ENCODE measurements at places on chromosomes 12 and 14. TPM values are rescaled to one million over a fixed set of nuclear protein-coding genes. Genes with fewer than 3 reads are reported as not detected.

DNA sequence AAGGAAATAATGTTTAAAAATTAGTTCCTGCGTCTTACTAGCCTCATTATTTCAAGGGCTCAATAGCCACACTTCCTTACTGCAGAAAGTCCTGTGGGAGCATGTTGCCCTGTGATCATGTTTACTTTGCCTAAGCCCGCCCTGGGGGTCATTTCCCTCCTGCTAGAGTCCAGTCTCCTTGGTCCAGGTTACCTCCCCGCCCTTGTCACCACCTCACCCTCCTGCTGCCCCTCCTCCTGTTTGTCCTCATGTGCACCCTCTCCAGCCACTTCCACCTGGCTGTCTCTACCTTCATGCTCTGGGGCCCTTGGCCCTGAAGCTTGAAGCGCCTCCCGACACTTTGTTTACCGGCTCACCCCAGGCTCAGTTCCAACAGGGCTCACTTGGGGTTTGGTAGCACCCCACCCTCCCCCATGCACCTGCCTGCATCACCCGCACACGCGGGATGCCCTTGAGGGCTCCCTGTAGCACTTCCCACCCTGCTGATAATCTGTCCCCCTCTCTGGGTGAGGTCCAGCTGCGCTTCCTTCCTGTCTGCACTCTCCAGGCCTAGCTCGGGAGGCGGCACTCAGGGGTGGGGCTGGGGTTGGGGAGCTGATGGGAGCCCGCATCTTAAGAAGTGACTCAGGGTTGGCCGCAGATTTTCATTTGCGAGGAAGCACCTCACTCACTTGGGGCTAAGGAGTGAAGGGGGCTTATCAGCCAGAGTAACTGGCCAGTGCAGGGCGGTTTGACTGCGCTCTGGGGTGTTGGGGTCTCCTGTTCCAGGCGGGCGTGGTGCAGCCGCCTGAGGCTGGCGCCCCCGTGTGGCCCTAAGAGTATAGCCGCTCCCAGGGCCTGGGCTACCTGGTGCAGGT, 40.1 kb downstream of the SMIM41 start:
- no peak for DNase-seq

DNA sequence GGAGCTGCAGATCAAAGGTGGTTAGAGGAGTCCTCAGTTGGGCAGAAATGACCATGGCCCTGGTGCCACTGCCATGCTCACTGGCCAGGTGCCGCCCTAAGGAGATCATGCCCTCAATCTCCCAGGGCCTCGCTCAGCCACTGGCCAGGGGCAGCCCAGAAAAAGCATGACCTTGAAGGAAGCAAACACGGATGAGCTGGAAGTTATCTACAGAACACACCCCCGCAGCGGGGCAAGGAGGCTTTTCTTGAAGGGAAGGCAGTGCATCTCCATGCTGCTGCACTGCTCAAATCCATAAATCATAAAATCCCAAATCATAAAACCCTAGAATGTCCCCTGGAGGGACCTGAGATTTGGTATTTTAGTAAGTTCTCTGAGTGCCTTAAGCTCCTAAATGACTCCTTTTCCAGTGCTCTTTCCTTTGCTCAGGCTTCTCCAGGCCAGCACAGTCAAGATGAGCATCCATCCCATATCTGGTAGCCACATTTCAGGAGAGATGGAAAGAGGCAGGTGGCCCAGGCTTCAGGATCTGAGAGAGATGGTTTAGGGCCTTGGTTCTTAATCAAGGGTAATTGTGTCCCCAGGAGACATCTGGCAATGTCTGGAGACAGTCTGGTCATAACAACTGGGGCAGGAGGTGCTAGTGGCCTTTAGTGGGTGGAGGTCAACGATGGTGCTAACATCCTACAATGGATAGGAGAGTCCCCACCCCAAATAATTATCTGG, 217.3 kb downstream of the RBM19 start:
- no peak for DNase-seq

The BEGAIN gene
- 26.5 TPM for total RNA-seq

GRCh38 chr12:114119316-114119715, 153.2 kb upstream of the RBM19 start:
- no peak for DNase-seq

Data from Panc1 (cell line).